Stimulated activated CD8-positive, alpha-beta memory T cell treated with anti-CD3 and anti-CD28 coated beads, Interleukin-4, amount 100 ng/mL, for 1 hour (primary cell): ENCODE measurements at places on chromosomes 5 and 9.

DNA sequence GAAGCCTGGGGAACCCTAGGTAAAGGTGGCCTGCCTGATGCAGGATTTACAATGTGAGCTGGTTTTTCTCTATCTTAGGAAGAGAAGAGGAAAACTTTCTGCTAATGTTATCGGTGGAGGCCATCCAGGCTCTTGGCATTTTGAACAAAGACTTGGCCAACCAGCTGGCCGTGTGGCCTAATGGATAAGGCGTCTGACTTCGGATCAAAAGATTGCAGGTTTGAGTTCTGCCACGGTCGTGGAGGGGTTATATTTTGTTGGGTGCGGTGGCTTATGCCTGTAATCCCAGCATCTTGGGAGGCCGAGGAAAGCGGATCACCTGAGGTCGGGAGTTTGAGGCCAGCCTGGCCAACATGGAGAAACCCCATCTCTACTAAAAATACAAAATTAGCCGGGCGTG lies 9.6 kb downstream of the C9orf152 start:
- DNase-seq, result no peak

DNA sequence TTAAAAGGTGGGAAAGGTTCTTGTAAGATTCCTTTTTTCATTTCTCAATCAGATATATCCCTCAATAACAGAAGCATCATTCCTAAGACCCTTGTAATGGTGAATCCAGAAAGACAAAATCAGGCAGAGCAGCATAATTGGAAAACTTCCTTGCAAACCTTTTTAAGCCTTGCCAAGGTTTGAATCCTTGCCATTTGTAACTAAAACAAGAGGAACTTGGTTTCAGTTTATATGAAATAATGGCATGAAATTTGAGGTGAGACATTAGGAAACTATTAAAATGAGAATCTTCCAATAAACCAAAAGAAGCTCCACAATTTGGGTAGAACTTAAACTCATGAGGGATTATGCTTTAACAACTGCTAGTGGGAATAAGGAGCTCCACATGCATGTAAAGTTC lies 384.7 kb upstream of the SMC2 start:
- no peak for DNase-seq

- no peak for DNase-seq
These were observed 2141.6 kb upstream of the C9orf72 start for GRCh38 chr9:29714860-29715259.

GRCh38 chr5:180201051-180201987 lies 7.7 kb downstream of the RASGEF1C start:
- no peak for DNase-seq

DNA sequence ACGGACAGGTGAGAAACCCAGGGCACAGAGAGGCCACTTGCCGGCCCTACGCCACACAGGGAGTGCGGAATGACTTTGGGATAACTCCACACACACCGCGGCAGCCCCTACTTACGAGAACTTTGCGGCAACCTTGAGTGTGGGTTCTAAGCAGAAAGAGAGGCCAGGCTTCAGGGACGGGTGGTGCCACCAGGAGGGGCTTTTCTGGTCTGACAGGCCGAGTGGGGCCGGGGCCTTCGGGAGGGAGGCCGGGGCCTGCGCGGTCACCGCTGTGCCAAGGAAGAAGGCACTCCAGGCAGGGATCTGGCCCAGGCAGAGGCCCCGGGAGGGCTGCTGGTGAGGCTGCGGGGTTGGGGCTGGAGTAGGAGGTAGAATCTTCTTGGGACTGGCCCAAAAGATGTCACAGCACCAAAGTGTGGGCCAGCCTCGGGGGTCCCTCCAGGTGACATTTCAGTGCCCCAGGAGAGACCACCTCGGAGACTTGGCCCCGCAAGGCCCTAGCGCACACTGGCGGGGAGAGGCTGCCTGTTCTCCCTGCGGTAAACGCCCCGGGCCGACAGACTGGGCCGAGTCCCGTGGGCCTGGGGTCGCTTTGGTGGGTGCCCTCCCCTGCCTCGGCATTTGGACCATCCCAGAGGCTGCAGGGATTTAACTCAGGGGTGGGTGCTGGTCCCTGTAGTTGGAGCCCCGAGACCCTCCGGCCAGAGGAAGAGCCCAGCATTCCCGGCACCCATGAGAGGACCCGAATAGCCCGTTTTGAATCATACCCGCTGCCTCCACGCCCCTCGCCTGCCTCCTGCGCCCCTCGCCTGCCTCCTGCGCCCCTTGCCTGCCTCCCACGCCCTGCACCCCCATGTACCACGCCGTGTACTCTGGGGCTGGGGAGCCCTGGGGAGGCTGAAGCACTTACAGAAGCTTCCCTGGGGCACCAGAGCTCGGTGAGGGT lies 9.0 kb upstream of the RNU6ATAC start:
- no peak for DNase-seq

DNA sequence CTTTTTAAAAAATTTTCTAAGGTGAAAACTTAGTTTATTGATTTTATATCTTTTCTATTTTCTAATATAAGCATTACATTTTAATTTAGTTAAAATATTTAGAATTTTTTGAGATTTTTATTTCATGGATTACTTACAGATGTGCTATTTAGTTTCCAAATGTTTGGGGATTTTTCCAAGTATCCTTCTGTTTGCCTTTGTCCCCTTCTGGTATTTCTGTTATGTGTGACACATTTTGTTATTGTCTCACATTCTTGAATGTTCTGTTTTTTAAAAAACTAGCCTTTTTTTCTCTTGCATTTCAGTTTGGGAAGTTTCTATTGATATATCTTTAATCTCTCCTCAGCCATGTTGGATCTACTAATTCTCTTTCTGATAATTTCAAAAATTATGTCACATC lies 234.9 kb downstream of the FAM170A start:
- DNase-seq, result no peak
